ENCODE measurements at places on chromosomes 2 and 18.

- no peak for DNase-seq
Observed at GRCh38 chr18:808502-808901, 3.5 kb downstream of the YES1 start.

DNA sequence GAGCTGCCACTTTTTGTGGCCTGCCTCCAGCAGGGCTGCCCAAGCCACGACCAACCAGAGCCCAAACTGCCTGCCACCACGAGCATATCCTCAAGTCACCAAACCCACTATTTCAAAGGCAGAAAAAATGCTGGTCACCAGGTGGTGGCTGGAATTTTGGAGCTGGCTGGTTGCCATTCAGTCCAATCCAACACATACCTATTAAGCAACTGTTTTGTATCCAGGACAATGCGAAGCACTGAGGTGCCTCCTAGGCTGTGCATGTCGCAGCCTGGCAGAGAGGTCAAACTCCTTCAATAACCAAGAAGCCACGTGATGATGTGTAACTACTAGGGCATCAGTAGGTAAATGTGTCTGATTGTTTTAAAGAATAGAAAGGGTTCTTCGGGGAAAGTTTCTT, 108.3 kb upstream of the PPP1CB start:
- DNase-seq: no peak

GRCh38 chr2:16911746-16912145, 246.1 kb upstream of the CYRIA start:
- DNase-seq: no peak

- DNase-seq: no peak
Observed at GRCh38 chr2:190277234-190278112, 42.2 kb downstream of the HIBCH start.
